ENCODE measurements at places on chromosomes 6 and 20. TPM values are rescaled to one million over a fixed set of nuclear protein-coding genes. Genes with fewer than 3 reads are reported as not detected.

- DNase-seq: no peak
Observed at GRCh38 chr6:84348801-84349200, 121.4 kb upstream of the CEP162 start.

- DNase-seq: no peak
Observed at GRCh38 chr20:6868861-6869260, 101.4 kb downstream of the BMP2 start.

DNA sequence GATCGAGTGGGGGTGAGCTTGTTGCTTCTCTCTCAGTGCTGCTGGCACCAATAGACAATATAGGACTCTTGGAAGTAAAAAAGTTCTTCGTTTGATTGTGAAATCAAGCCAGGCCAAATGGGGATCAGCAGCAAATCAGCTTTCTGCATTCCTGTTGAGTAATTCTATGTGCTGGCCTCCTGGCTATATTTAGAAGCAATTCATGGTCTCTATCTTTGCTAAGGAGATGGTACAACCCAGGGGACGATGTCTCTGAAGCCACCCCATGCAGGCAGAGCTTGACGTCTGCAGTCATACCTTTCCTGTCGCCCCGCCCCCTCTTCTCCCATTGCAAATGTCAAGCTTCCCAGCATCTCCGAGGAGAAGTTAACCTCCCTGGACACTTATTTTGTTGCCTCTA, 199.1 kb downstream of the SCP2D1 start:
- DNase-seq: no peak

- DNase-seq: no peak
Observed at GRCh38 chr20:12984863-12985262, 23.9 kb upstream of the SPTLC3 start.

GRCh38 chr6:131937226-131937625, 13.9 kb downstream of the CCN2 start:
- no peak for DNase-seq

- DNase-seq: no peak
Observed at GRCh38 chr6:116456927-116457326, 4.2 kb upstream of the CALHM6 start.

Gene TENT5A
- total RNA-seq: 4.8 TPM

Gene TGM2
- not detected for total RNA-seq

Gene APOBEC2
- total RNA-seq: not detected

Gene PROCR
- total RNA-seq: not detected

Gene SLPI
- not detected for total RNA-seq

Measured in CD4-positive, CD25-positive, alpha-beta regulatory T cell (primary cell).